ENCODE measurements at places on chromosomes 2 and 18. TPM values are rescaled to one million over a fixed set of nuclear protein-coding genes. Genes with fewer than 3 reads are reported as not detected.

LRP1B gene
- not detected for total RNA-seq

SERPINB10 gene
- not detected for total RNA-seq

DNA sequence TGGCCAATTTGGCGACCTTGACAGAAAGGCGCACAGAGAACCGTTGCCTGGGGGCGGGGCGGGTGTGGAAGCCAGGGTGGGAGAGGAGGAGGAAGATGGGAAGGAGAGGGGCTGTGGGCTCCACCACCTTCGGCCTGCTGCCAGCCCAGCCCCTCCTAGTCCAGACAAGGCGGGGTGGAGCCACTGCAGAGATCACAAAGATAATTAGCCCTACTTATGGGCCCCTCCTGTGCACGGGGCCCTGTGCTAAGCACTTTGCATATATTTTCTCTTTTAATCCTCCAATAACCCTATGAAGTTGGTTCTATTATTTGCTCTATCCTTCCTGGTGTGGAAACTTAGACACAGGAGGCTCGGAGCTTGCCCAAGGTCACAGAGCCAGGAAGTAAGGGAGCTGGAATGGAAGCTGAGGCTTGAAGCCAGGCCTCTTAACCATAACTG, 13.7 kb upstream of the ECEL1 start:
- ATAC-seq, result no peak

- ATAC-seq, result no peak
These were observed 63.2 kb downstream of the SCG2 start for GRCh38 chr2:223538920-223539440.

DNA sequence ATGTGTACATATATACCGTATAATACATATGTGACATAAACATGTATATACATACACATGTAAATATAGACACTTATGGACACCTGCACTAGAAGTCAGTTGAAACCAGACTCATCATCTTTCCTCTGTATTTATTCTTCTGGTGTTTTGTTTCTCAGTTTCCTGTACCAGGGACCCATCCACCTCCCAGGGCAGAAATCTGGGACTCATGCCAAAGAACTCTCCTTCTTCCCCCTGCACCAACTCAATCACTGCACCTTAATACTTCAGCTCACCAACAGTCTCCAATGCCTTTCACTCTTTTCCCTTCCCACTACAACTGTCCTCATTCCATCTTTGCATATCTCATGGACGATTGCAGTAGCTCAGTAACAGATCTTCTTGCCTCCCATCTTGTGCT, 428.0 kb downstream of the FBXO15 start:
- ATAC-seq, result no peak

GRCh38 chr2:98012561-98012991, 16.8 kb upstream of the TMEM131 start:
- ATAC-seq, result peak; percentile 84

Measured in activated T-helper 17 cell treated with anti-CD3 and anti-CD28 coated beads, Interleukin-2, amount 50 U/mL, for 72 hours (primary cell).